NCI-H2107 (cell line): ENCODE measurements at places on chromosomes 3 and 15.

- DNase-seq, result no peak
Measured at GRCh38 chr3:31562525-31562924, 29.8 kb downstream of the STT3B start.

GRCh38 chr3:23776352-23776891 lies 29.3 kb upstream of the UBE2E1 start:
- DNase-seq, result no peak

DNA sequence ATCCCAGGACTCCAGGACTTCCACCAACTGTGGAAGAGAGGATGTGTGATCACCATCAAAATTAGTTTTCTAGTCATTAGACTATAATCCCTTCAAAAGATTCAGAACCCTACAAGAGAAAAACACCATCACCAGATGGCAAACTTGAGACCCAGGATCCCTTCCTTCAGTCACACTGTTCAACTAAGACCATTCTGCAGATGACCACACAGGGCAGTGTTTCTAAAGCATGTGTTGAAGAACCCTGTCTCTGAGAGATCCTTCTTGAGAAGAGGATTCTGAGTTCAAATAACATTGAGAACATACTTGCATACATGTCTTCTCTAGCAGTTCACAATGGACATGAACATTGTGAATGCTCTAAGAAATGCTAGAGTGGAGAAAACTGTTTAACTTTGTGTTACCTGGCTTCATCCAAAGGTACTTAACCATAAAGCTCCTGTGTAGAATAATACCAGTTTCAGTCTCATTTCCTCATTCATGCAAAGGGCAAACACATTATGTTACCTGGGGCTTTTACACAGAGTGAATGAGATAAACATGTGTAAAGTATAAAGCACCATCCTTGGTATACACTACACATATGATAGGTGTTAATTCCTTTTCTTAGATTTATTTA lies 2.4 kb upstream of the ADGRG7 start:
- no peak for DNase-seq

DNA sequence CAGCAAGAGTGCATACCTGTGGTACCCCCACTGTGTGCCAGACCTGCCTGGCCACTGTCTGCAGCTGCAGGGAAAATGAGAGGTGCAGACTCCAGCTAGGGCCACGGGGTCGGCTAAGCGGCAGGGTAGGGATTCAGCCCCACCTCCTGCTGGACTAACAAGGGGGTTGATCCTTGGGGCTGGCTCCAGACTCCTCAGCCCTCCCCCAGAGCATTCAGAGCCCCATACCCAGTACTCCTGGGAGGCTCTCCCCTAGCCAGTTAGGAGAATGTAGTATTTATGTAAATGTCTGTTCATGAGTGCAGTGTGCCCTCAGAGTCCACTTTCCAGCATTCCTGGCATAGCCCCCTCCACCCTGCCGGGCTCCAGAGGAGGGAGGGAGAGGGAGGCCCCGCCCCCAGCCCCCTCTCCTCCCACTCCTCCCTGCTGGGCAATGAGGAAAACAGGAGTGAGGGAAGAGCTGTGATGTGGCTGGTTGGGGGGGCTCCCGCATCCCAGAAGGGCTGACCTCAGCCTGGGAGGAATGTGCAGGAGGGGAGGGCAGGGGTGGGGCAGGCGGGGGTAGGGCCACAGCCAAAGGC lies 4.5 kb upstream of the SEMA3B start:
- no peak for DNase-seq

- DNase-seq, result no peak
Measured at GRCh38 chr3:134362221-134362620, 12.0 kb downstream of the AMOTL2 start.

DNA sequence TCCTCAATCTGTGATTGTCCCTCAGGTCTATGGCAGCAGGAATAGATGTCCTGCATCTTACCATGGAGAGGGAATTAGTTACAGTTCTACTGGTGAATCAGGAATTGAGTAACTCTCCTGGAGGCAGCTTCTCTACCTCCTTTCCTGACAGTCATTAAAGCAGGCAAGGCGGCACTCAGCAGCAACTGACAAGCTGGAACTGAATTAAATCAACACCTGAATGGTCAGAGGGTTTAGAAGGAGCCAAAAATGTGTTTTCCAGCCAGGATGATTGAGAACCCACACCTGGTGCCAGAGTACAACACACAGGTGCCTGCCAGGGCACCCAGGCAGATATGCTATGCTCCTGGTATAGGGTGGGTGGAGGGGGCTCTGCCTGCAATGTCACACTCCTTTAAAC lies 43.1 kb upstream of the TIPARP start:
- DNase-seq, result no peak

DNA sequence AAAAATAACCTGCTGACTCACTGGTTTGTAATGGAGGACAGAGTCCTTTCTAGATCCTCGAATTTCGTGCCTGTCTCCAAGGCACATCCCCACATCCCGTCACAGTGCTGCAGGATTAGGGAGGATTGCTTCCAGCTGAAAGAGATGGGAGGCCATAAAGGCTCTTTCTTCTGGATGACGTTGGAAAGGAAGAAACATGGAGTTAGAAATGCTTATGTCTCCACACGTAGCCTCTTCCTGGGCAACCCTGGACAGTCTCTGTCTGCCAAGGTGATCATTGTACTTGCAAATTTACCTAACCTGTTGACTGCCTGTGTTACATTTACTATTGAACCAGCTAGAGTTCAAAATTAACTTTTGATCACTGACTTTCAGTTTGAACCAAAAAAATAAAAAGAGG lies 27.6 kb upstream of the VILL start:
- no peak for DNase-seq

GRCh38 chr15:25238716-25239470 lies 199.9 kb downstream of the UBE3A start:
- no peak for DNase-seq

- DNase-seq, result peak; percentile 17
Measured at GRCh38 chr15:50182219-50183013, 420 bp downstream of the SLC27A2 start.

GRCh38 chr3:26963361-26963743 lies 340.8 kb downstream of the LRRC3B start:
- DNase-seq, result no peak

GRCh38 chr3:175692256-175692655 lies 833.1 kb downstream of the NAALADL2 start:
- DNase-seq, result no peak

DNA sequence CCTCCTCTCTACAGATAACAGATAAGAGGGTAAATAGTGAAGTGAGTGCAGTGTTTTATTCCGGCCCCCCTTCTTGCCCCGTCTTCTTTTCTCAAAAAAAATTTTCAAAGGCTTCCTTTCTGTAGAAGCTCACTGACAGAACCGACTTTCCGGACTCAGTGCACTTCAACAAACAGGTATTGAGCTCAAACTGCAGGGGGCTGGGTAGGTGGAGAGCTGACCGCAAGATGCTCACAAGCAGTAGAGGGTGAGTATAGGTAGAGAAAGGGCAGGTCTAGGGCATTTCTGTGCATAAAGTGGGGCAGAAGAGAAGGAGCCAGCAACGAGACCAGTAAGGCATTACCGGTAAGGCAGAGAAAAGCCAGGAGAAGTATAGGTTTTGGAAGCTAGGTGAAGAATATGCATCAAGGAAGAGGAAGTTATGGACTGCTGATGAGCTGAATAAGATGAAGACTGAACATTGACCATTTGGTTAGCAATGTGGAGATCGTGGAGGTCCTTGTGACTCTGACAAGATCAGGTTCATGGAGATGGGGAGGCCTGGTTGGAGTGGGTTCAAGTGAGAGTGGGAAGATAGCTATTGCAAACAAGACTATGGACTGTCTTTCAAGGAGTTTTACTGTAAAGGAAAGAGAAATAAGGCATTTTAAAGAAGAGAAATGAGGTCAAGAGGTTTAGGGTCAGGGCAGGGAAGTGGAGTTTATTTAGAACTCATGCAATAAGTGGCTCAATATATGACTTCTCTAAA lies 97.4 kb downstream of the ST6GAL1 start:
- DNase-seq, result no peak

GRCh38 chr3:132641837-132642538 lies 17.6 kb downstream of the ACAD11 start:
- no peak for DNase-seq

GRCh38 chr3:190860521-190860920 lies 2.0 kb downstream of the GMNC start:
- no peak for DNase-seq

GRCh38 chr3:120438665-120439370 lies 12.0 kb downstream of the FSTL1 start:
- DNase-seq, result no peak

- DNase-seq, result no peak
Measured at GRCh38 chr3:36302626-36303025, 77.7 kb upstream of the STAC start.

- DNase-seq, result no peak
Measured at GRCh38 chr3:187742351-187743171, 2.7 kb downstream of the BCL6 start.

DNA sequence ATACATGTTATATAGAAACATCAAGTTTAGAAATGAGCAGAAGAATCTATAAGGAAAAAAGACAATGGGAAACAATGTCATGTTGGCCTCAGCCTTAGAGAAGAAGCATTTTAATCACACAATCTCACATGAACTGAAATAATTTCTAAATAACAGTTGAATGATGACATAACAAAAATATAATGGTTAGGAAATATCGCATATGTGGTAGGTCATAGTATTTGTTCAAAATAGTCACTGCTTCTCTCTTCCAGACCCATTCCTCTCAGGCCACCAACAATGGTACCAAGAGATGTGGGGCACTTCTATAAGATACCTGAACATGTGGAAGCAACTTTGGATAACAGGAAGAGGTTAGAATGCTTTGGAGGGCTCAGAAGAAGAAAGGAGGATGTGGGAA lies 195.7 kb upstream of the PDZRN3 start:
- no peak for DNase-seq

DNA sequence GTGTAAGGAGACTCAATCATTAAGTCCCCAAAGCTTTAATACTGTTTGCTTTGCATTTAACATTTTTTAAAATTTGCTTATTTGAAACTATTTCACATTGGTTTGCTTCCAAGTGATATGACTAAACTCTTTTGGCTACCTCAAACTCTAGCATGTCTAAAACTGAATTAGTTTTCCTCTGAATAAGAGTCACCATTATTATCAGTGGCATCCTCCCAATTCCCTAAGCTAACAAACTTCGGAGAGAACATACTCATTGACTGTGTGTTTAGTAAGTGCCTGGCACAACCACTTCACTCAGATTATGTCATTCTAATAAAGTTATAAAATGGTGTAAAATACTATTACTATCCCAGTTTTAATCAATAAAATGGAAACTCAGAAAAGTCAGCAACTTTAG lies 21.9 kb downstream of the ATOSA start:
- no peak for DNase-seq

GRCh38 chr15:86540840-86541467 lies 461.3 kb downstream of the AGBL1 start:
- no peak for DNase-seq

GRCh38 chr3:26104851-26105251 lies 315.0 kb downstream of the OXSM start:
- no peak for DNase-seq

GRCh38 chr3:124984754-124985153 lies 50.2 kb upstream of the MUC13 start:
- DNase-seq, result no peak

GRCh38 chr3:130897316-130897715 lies 3.4 kb downstream of the ATP2C1 start:
- no peak for DNase-seq

- no peak for DNase-seq
Measured at GRCh38 chr3:46660003-46660402, 33.5 kb downstream of the ALS2CL start.

DNA sequence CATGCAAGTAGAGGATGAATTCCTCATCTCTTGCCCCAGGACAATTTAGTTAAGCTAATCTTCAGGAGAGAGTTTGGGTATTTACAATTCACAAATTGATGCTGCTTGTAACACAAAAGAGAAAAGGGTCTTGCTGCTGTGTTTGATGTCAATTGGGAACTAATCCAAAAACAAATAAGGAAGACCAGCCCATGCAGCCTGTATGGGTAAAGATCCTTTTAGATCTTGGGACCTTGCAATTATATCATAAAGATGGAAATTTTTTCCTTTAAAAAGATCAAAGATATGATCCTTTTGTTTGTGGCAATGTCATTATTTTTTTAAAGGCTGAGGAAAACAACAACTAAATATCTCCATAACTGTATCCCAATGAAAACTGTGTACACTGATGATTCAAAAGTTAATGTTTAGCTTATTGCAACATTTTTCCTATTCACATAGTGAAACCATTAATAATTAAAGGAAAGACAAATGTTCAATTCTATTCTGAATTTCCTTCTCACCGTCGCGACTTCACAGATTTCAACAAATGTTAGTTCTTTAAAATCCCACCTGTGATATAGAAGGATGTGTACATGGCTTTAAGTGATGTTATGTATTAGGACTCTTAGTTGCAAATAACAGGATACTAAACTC lies 40.2 kb downstream of the TMEM212 start:
- DNase-seq, result no peak

DNA sequence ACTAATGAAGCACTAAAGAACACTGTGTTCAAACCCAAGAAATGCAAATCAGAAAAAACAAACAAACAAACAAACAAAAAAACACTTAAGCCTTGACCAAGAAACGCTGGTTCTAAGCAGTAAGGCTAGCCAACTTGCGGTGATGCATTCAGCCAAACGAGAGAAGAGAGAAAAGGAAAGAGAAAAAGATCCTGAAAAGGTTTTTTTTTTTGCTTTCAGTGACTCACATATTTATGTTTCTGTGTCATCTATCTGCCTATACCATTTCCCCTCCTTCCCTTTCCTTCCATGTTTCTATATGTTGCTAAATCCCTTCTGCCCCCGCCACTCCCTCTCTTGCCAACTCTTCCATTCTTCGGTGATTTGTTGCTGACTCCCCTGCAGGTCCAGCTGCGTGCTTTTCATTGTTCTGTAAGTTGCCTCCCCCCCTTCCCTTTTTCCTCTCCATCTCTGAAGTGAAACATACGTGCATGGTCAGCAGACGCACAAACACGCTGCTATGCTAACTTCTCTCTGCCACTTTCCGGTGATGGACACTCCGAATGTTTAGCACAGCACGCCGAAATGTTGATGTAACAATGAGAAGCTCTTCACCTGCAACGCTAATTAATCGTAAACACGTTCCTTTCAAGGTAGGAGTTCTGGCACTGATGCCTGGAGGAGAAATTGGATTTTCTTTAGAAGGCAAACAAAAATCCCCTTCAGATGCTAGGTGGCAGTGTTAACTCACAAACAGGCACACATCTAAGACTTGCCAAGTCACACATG lies 154.4 kb downstream of the TUSC7 start:
- DNase-seq, result no peak

- no peak for DNase-seq
Measured at GRCh38 chr3:58178528-58179234, 32.1 kb downstream of the DNASE1L3 start.

DNA sequence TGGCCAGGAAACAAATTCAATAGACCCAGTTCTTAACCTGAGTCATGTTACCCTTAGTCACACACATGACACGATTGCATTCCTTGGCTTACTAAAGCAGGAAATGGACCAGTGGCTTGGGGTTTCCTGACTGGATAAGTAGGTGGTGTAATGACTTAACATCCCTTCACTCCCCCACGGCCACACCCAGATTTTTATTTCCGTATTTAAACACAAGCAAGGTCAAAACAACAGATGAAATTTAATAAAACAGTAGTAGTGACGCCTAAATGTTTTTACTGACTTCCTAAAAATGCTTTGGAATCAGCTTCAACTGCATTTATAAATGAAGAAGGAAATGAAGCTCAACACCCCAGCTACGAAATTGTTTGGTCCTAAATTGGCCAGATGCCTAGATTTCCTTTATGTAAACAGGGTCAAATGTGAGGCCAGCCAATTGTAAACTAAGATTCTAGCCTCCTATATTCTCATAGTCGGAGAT lies 324.3 kb downstream of the CHST2 start:
- DNase-seq, result no peak
